ENCODE measurements at places on chromosomes 7 and 10.
A peak's percentile ranks its signal among the peaks of the same experiment; 100 is the strongest.

- DNase-seq, result no peak
Measured at GRCh38 chr10:106535304-106535953, 629.1 kb downstream of the SORCS1 start.

DNA sequence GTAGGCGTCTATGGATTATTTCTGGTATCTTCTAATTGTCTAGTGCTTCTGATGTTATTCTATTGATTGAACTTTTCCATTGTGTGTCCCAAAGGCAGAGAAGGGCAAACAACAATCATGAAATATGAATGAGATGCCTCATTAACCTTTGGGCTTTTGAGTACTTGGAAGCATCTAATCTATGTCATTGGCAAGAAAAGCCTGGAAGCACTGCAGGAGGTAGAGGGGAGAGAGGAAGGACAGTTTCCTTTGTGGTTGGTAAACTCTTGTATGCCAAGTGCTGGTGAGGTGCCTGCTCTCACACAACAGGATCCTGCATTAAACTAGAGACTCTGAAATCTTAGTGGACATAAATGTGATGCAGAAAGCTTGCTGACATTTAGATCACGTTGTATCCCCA is 155.2 kb upstream of the TPK1 start:
- no peak for DNase-seq

DNA sequence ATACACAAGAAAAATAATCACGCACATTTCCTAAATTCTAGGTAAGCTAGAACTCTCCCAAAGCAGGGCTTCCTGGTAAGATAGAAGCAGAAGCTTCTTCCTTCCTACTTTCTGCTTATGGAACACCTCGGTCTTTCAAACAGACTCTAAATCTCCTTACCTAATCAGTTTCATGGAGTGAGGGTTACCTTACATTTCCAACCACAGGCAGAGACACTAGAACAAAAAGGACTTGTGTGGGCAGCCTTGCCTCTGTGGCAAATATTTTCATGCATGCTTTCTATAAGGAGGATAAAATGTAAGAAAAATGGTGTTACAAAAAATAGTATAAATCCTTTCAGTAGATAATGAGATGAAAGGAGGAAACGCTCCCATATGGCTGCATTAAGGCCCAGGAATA is 386.3 kb upstream of the SMIM30 start:
- no peak for DNase-seq

GRCh38 chr10:69661414-69662172 is 31.5 kb downstream of the FAM241B start:
- no peak for DNase-seq

GRCh38 chr7:85125651-85126131 is 61.2 kb downstream of the SEMA3D start:
- peak; percentile 73 for DNase-seq

DNA sequence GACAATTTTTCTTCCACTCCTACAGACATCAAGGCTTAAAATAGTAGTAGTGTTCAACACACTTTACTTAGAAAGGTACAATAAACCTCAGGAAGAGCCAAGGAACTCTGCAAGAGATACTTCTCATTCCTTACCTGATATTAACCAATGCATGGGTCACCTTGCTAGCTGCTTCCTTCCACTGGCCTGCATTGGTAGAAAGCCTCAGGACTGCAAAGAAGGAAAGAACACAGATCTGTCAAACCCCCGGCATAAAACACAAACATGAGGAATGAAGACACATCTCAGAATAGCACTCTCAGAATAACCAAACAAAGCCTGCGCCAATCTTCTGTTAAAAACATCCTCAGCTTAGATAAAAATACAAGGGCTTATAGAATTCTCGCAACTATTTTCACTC is 96.1 kb upstream of the KCNIP2 start:
- DNase-seq, result peak; percentile 13

DNA sequence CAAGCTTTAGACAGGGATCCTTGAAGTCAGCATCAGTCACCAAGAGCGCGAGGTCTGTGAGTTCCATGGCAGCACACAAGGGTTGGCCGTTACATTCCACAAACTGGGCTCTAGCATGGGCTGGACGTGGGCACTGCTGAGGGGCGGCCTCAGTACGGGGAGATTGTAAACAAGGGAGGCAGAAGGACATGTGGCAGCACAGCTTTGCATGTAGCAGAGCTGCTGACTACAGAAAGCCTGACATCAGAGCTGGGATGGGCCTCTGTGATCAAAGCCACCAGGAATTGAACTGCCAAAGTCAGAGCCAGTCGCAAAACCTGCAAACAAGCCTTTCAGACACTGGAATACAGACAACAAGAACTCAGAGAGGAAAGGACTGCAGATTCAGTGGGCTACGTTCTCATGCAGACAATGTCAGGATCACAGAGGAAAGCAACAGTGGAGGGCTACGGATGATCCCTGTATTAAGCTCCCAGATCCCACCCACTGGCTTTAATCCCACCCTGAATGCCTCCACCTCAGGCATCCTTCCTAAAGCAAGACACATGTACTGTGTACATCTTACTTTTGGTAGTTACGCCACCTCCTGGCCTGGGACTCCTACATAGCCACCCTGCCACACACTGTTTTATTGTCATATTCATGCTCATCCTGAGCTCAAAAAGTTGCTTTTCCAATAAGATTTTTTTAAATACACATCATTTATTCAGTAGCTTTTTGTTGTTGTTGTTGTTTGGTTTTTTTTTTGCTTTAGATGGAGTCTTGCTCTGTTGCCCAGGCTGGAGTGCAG is 291.1 kb upstream of the IMMP2L start:
- peak; percentile 31 for DNase-seq

GRCh38 chr10:24988831-24989640 is 26.9 kb downstream of the ENKUR start:
- no peak for DNase-seq

All from fibroblast of skin of scalp (primary cell).